ENCODE measurements at places on chromosomes 3 and 15.

GRCh38 chr3:71579935-71580406 lies 3.6 kb downstream of the FOXP1 start:
- peak; percentile 17 for DNase-seq

DNA sequence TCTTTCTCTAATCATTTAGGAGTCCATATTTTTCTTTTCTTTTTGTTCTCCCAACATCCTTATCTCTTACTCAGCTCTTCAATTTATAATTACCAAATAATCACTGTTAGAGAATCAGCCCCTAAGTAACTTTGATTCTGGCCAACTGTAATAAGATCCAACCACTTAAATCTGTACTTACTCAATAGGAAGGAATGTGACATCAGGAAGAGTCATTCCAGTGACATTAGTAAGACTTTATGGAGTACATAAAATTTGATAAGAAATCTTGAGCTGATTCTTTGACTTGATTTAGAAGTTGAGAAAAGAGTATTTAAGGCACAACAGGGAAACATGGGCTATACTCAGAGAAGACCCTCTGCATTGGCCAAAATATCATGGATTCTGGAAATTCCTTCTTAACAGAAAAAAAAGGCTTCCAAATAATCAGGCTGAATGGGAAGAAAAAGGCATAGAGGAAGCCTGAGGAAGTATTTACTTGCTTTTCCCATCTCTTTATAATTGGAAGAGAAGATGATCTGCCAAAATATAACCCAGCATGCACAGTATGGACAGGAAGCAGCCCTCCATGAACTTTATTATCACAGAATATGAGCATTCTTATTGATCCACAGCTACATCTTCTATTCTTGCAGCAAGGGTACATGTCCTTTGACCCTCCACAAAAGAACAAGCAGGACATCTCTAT lies 289.7 kb upstream of the TPRG1 start:
- peak; percentile 57 for DNase-seq

DNA sequence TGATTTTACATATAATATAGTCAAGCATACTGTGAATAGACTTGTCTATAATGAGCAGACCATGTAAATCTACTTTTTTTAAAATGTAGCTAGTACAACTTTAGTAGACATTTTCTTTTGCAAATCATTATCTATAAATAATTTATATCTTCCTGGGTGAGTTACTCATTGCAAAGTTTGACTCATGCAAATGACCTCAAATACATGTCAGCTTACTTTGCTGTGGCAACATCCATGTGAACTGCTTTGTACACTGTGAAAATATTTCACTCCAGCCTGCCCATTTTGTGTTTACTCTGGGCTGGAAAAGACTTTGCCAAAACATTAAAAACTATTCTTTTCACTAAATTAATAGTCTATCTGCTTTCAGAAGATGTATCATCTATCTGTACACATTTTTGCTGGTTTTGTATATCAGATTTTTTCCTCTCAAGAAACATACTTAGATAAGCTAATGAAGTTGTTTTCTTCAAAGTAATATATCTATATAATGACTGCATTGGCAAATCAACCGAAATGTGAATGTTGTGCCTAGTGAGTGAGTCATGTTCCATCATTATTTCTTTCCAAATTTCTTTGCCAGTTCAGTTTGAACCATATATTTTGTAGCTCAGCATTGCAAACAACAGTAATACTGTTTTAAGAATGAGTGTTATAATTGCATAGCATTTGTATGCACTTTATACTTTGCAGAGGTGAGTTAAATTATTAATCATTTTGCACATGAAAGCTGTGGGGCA lies 26.5 kb downstream of the IGSF10 start:
- peak; percentile 78 for DNase-seq

DNA sequence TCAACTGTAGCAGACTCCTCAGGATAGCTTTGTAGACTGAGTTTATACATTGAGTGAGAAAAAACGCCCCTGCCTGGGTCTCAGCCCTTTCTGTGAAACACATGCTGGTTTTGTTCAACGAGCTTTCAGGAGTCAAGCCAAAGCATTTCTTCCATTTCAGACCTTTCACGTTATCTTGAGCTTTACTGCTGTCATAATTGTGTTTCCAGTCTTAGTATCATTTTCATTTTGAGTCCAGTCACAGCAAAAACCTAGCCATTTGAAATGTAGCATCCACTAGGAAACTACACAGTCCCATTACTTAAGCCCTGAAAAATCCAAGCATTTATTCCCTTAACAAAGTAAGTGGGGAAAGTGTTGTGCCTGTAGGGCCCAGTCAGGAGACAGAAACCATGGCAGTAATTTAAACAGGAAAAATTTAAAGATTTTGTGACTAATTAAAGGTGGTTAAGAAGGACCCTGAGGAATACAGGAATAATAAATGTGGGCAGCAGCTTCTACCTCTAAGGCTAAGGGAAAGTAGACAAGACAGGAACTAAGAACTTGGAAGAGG lies 110.1 kb upstream of the ABHD17C start:
- no peak for DNase-seq

GRCh38 chr3:120685411-120685810 lies 3.4 kb upstream of the HGD start:
- DNase-seq: no peak

Measured in AG20443 (cell line).